ENCODE measurements at places on chromosomes 4 and X.

DNA sequence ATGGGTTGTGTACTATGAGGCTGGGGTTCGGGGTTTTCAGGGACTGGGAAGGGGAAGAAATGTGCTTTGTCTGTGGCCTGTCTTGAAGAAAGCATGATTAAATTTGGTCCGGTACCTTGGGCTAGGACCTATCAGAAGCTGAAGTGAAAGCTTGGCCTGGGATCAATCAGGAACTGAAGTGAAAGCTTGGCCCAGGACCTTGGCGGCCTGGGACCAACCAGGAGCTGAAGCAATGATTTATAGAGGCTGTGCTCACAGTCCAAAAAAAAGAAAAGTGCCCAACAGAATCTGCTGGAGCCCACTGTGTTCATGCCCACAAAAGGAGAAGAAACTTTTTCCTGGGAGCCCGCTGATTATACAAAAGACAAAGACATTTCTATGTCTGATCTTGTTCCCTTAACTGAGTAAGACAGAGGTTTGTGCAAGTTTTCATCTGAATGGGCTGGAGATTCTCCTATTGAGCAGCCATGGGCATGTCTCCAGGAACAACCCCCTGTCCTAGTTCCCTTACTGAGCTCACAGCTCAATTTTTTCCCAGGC, 1427.9 kb downstream of the FAM133A start:
- DNase-seq: no peak

DNA sequence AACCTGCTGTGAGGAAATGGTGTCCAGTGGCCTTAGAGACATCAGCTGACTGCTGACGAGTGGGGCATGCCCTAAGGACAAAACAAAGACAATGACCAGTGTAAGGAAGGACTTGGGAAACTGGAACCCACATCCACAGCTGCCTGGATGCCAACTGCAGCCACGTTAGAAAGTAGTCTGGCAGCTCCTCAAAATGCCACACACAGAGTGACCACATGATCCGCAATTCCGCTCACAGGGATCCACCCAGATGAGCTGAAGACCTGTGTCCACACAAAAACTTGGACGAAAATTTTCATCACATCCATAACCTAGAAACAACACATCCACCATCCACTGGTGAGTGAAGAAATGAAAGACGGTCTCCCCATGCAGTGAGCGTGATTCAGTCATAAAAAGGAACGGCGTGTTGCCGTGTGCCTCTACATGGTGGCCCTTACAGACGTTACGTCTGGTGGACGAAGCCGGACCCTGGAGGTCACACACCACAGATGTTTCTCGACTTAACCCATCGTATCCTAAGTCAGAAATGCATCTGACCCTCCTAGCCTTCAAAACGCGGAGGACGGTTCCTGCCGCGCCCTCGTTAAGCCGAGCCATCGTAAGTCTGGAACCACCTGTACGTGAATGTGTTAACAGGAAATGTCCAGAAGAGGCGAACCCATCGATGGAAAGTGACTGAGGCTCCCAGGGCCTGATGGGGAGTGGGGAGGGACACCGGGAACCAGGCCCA, 40.6 kb upstream of the MXD4 start:
- DNase-seq: no peak

- no peak for DNase-seq
Measured at GRCh38 chr4:5991405-5991804, 26.8 kb downstream of the C4orf50 start.

GRCh38 chr4:171929477-171929876, 116.3 kb downstream of the GALNTL6 start:
- DNase-seq: no peak

DNA sequence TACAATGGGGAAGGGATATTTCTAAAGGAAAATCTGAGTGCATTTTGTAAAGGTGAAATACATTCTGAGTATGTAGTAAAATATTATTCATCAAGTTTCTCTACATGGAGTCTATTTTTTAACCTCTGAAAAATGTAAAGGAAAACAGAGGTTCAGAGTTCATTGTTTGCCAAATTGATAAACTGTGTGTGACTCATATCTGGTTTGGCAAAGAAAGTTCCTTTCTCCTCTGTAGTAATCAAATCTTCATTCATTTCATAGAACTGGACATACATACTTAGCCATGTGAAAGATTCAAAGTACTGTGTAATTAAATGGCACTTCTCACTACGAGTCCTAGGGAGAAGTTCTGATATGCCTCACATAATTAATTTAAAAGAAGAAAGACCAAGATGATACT, 61.6 kb downstream of the HPGD start:
- DNase-seq: no peak

Measured in fibroblast of villous mesenchyme (primary cell).